ENCODE measurements at places on chromosomes 13 and 19. TPM values are rescaled to one million over a fixed set of nuclear protein-coding genes. Genes with fewer than 3 reads are reported as not detected.

The CYP4F11 gene
- total RNA-seq = 14.3 TPM

The P2RY11 gene
- 10.1 TPM for total RNA-seq

The ZNF274 gene
- 14.4 TPM for total RNA-seq

The PSPN gene
- 2.5 TPM for total RNA-seq

The SUGP1 gene
- total RNA-seq = 46.2 TPM

The LIPE gene
- total RNA-seq = 7.1 TPM

The ZNF345 gene
- 3.6 TPM for total RNA-seq

The RGL3 gene
- 21.1 TPM for total RNA-seq

The CCL25 gene
- not detected for total RNA-seq

The ADGRE3 gene
- not detected for total RNA-seq

The FFAR3 gene
- total RNA-seq = not detected

The ATP1A3 gene
- total RNA-seq = 1.2 TPM

The ZNRF4 gene
- not detected for total RNA-seq

The CRX gene
- not detected for total RNA-seq

The CDX2 gene
- total RNA-seq = 293 TPM

The ZNF579 gene
- total RNA-seq = 7.3 TPM

The LHFPL6 gene
- 7.0 TPM for total RNA-seq

The ZNF154 gene
- total RNA-seq = 1.8 TPM

Data from left colon (tissue), 2 donors.